ENCODE measurements at places on chromosomes 6 and 20.

GRCh38 chr6:134623401-134623800 lies 305.5 kb upstream of the SGK1 start:
- no peak for DNase-seq

GRCh38 chr6:163148451-163149278 lies 265.9 kb upstream of the QKI start:
- DNase-seq, result no peak

- no peak for DNase-seq
Observed at GRCh38 chr6:11460837-11461661, 76.5 kb upstream of the TMEM170B start.

DNA sequence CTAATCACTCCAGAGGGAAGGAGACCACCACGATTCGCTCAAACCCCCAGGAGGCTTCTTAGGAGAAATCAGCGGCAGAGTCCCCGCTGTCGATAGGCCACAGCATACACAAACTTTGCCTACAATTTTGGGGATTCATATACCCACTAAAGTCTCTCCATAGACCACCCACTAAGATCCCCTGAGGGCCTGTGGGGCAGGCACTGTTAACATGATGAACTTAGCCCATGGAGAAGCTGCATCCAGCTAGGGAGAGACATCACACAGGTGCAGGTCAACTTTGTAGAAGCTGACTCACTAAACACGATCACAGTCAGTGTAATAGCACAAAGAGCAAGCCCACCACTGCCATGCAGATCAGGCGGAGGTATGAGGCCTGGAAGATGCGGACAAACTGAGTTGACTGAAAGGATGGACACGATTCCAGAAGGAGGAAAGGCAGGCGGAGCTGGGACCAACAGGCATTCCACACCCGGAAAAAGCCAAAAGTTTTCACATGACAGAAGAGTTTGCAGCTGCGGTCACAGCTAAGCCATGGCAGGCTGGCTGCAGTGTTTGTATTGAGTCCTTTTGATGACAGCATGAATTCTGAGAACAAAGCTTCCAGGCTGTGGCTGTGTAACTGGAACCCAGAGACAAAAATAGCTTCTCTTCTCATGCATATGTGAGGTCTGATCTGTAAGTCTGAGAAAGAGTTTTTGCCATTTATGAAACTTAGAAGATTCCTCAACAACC lies 75.7 kb upstream of the QKI start:
- DNase-seq, result no peak

DNA sequence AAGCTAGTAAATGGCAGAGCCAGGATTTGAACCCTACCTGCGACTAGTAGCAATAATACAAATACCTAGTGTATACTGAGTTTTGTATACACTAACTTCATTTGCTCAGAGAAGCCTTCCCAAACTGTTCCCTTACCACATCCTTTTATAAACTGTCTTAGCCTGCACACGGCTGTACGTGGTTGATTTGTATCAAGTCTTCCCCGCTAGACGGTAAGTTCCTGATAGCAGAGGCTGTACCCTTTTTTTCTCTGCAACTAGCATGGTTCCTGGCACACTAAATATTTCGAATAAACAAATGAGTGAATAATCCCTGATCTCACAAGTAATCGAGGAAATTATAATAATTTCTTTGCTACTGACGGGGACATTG lies 636 bp downstream of the RTF2 start:
- DNase-seq, result peak; percentile 7

GRCh38 chr6:84062519-84063154 lies 29.1 kb downstream of the MRAP2 start:
- no peak for DNase-seq
